ENCODE measurements at places on chromosomes 2 and 18.

DNA sequence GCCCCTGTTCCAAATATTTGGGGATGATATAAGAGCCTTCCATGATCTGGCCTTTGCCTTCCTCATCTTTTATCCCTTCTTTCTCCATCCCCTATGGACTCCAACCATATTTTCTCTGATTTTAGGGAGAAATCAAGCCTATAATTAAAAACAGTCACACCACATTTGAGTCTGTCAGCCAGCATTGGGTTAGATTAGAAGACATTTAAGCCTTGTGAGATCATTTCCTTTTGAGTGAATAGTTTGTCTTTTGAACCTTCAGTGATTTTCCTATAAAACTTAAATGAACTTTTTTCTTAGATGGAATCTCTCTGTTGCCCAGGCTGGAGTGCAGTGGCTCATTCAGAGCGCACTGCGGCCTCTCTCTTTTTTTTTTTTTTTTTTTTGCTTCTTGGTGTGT is 7.6 kb upstream of the C18orf32 start:
- no peak for DNase-seq

DNA sequence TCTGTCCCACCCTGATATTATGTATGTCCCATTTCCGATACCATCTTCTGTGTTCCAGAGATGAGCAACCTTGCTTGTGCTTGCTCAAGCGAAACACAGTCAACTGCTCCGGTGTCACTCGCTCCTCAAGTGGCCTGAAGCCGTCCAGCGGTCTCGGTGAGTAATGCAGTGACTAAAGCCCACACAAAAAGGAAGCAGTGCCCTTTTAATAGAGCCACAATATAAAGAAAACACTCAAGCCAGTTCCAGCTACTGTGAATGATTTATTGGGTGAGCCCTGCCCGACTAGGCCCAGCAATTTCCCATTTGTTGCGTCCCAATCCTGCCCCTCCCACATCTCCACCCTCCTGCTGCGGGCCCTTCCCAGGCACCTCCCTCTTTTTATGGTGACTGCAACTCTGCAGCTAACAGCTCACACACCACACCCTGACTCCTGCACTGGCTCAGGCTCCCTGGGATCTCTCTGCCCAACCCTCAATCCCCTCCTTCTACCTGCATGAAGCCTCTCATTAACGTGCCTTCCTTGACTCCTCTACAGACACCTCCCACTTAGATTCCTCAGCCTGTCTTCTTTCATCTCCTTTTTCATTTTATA is 44.2 kb upstream of the DSC1 start:
- DNase-seq, result no peak

DNA sequence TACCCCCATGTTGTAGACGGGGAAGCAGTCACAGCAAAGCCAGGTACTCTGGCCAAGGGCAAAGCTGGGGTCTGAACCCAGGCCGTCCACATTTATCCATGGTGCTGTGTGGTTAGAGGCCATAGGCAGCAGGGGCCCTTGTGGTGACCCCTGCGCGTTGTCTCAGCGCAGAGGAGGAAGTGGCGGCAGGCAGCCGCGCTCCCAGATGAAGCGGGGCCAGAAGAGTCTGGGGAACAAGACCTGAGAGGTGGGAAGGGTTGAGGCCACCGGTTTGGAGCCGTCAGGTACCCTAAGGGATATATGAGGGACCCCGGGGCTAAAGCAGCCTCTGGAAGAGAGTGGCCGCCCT is 770 bp downstream of the ZNF396 start:
- DNase-seq, result no peak

- DNase-seq, result no peak
These were observed 242.7 kb downstream of the ASXL3 start for GRCh38 chr18:33820517-33821371.

DNA sequence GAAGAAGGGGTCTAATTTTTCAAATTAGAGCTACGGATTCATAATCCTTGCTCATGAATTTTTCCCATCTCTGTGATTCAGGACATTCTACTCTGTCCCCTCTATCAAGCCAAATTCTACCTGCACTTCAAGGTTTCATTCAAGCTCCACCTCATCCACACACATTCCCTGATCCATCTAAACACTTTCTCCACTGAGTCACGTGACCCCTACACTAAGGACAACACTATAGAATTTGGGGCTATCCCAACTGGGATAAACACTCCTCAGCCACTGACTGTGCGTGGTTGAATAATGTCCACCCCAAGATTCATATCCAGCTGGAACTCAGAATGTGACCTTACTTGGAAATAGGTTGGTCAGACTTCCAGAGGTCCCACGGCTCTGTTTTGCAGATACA is 159.9 kb upstream of the ACVR2A start:
- no peak for DNase-seq

DNA sequence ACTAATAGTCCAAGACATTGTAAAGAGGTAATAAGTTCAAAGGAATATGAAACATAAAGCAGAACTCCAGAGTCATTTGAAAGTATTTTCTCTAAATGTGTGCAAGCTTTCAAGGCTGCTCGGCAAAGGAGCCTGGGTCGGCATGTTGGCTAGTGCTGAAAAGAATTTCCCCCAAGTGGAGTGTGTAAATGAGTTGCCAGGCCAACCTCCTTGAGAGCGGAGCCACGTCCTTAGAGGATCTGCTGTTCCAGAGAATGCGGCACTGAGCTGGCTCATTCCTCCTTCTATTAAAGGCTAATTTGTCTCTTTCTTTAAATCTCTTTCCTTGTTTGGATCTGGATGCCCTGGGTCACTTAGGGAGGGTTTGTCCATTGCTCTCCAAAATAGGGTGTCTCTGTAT is 127.5 kb downstream of the RDH14 start:
- no peak for DNase-seq

GRCh38 chr2:62348700-62349099 is 152.8 kb downstream of the B3GNT2 start:
- DNase-seq, result no peak

- DNase-seq, result no peak
These were observed 362.8 kb downstream of the CBLN2 start for GRCh38 chr18:72181241-72181764.

DNA sequence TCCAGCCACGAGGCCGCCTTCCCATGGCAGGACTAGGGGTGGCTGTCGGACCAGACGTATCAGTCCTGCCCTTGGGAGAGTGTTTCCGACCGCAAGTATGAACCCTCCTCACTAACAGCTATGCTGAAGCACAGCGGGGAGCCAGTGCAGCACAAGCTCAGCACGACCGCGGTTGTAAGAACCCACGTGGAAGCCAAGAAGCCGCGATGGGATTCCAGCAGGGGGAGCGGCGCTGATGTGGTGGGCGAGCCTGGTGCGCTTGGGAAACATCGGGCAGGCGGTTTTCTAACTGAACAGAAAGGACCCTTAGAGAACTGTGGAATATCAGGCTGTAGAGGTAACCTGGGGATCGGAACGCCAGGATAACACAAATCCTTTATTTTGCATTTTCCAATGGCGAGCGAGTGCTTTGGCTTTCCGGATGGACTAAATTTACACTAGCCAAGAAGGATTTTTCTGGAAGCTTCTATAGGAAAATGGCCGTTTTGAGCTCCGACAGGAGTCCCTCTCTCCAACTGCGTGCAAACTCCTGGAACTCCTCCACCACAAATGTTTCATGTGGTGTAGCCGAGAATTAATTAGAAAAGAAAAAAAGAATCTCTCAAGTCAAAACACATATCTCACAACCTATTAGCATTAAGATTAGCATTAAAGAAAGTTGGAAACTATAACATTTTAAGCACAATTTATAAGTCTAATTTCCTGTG is 132.0 kb upstream of the MYCN start:
- no peak for DNase-seq

DNA sequence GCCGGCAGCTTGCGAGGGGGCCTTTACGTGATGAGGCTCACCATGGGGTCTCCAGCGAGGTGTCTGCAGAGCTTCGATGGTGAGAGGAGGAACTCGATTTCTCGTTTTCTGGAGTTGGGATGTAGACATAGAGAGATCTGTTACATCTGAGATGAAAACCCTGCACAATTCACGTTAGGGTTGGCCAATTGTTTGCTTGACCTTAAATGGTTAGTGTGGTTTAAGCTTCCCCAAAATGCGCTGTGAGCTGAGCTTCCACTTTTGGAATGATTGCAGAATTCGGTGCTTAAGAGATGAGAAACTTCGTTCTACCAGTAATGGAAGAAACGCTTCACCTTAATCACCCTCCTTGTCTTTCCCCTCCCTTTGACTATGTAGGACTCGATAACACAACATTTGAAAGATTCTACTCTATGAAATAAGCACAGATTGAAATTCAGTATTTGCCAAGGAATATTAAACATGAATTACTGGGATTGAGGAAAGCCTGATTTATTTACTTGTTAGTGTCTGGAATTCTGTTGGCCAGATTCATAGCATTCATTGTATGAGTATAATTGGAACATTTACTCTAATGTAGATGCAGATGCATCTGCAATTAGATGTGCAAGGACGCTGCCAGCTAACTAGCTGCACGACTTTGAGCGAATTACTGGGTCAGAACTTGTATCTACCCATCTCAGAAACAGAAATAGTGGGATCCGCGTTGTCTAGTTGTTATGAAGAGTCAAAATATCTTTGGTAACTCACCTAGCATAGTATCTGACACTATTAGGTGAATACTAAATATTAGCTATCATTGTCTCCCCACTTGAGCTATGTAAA is 1.6 kb upstream of the KLF7 start:
- DNase-seq, result no peak

- DNase-seq, result no peak
These were observed 37.0 kb upstream of the DPP10 start for GRCh38 chr2:114405247-114406116.

- no peak for DNase-seq
These were observed 223.6 kb upstream of the EPAS1 start for GRCh38 chr2:46073540-46074046.

- DNase-seq, result no peak
These were observed 172.1 kb upstream of the LRRTM1 start for GRCh38 chr2:80476535-80477117.

GRCh38 chr2:68330691-68331090 is 10.9 kb upstream of the CNRIP1 start:
- no peak for DNase-seq

DNA sequence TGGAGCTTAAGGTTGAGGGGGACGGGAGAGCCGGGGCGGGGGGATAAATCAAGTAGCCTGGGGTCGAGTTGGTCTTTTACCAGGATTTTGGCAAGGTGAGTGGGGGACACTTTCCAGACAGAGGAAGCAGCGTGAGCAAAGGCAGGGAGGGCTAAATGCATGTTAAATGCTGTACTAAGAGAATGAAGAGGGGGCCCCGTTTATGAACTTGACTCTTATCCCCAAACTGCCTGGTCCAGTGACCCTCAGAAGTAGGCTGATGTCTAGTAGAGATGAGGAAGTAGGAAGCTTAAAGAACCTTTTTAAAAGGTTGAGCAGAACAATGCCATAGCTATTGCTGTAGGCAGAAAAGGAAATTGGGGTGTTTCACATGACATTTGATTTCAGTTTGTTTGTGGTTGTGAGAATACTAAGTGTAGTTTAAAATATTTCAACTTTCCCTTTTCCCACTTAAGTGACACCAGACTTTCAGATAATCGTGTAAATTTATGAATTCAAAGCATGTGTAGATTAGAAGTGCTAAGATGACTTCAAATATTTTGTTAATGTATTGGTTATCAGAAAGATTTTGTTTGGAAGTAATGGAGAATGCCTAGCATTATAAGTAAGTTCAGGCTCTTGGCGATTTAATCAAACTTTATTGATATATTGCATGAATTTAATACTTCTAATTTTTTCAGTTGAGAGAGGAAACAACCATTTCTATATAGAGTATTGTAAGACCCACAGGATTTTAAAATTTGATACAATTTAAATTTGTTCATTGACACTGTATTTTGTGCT is 1.8 kb downstream of the REL start:
- DNase-seq, result no peak

DNA sequence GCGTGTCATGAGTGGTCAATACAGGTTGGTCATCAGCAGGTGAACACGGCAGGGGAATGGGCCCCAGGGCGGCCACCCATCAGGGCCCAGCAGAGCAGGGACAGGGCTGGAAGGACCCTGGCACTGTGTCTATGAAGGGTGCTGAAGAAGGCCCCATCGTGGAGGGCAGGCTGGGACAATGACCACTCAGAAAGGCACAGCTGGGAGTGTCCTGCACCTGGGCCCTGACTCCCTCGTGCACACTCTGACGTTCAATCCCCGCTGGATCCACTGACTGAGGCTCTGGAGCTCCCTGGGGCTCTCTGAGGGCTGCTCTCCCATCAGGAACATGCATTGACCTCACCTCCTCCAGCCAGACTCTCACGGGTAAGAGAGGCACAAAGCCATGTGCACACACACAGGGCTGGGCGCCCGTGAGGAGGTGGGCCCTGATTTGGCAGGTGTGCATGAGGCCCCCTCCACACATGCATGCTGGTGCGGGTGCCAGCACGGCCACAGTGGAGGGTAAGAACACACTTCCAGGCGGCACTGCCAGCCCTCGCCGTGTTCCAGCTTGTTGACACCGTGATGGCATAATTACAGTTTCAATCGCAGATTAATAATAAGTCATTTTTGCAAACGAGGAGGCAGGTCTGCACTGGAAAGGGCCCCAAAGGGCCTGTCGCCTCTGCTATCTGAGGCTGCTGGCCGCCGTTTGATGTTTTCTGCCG is 58.5 kb downstream of the SMAD7 start:
- DNase-seq, result peak; percentile 56

GRCh38 chr2:191479680-191480023 is 198.3 kb upstream of the NABP1 start:
- DNase-seq, result no peak

GRCh38 chr18:3114026-3114425 is 101.1 kb upstream of the LPIN2 start:
- no peak for DNase-seq

DNA sequence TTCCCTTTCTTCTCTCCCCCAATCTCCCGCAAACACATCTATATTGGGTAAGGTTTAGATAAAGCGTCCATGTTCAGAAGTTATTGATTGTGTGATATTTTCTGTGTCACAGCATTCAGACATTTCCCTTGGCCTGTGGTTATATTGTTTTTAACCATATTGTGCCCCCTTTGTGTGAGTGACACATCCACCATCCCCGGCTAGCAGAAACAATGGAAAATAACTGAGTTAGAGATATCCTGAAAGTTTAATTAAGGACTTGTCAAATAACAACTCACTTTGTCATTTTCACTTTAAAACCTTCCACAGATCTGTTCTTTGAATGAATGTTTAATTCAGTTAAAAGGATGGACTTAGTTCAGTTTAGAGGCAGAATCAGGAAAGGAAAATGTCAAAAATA is 151.0 kb downstream of the KCNJ3 start:
- DNase-seq, result no peak

Data from coronary artery (tissue), 2 donors.